ENCODE measurements at places on chromosomes 7 and 10.
A peak's percentile ranks its signal among the peaks of the same experiment; 100 is the strongest.

- peak; percentile 83 for DNase-seq
Measured at GRCh38 chr7:27560706-27561235, 101.9 kb downstream of the HIBADH start.

DNA sequence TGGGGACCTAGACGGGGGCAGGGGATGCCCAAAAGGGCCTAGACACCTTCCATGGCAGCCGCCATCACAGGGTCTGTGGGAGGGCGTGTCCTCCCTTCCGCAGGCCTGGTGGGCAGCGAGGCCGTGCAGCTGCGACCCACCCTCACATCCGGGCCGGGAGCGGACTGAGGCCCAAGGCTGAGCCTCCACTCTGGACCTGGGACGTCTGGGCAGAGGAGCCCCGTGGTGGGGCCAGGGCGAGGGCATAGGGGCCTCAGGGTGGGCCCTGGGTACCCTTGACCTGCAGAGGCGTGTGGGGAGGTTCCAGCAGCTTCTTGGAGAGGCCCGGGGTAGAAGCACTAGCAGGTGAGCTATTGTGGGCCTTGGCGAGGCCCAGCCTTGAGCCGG, 49.2 kb downstream of the PWWP2B start:
- DNase-seq: no peak

DNA sequence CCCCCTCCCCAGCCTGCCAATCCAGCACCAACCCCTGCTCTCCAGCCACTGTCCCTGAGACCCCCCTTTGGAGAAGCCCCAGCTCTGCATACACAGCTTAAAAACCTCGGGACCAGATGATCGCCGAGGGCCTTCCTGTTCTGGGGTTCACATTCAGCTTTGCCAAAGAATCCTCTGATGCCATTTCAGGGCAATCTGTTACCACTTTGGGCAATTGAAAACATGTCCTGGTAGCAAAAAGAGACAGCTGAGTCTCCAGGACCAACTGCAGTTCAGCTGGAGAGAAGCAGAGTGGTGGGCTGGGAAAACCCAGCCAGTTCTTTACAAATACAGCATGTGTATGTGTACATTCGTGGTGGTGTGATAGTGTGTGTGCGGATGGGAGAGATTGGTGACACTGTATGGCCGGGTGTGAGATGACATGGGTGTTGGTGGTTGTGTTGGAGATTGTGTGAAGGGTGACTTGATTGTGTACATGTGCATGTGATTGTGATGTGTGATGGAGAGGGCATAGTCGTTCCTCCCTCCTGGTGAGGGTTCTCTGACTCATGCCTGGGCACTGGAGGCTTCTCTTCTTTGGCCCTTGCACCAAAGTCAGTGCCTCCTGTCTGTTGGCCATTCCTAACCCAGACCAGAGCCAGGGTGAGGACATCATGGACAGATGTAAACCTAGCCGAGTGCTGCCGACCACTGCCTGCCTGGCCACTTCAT, 48.5 kb upstream of the AQP1 start:
- DNase-seq: no peak

DNA sequence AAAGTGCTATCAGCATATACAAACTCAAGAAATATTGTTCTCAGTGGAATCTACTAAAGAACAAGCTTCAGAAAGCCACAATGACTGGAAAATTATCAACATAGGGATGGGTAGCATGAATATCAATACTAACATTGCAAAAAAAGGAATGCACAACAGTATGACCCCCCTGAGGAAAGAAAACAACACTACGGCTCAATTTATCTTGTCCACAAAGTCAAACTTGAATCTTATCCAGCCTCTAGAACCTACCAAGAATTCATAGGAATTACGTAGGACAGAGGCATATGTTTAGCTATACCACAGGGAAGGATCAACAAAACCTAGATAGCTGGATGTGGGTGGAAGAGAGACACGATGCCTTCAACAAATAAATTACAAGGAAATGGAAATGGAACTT, 54.6 kb downstream of the AGMO start:
- DNase-seq: no peak

GRCh38 chr10:85927952-85928665, 438.5 kb downstream of the GRID1 start:
- no peak for DNase-seq

DNA sequence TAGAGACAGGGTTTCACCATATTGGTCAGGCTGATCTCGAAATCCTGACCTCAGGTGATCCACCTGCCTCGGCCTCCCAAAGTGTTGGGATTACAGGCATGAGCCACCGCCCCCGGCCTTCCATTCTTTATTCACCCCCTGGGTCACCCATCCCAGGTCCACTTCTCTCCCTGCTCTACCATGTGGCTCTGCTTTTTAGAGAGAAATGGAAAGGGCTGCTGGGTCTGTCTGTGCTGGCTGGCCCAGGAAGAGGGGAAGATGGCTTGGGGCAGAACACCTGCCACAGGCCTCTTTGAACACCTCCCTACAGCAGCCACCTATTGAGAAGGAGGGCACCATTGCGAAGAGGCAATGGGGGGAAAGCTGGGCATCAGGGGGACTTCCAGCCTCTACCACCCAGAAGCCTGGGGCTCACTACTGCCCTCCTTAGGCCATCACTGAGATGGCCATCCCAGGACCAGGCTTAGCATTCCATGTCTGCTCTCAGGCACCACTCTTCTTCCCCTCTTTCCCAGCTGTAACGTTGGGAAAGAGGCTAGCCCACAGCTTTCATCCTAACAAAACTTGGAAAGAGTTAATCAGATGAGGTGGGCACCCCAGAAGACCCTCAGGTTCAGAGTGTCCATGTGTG, 256.3 kb downstream of the GRID1 start:
- no peak for DNase-seq

DNA sequence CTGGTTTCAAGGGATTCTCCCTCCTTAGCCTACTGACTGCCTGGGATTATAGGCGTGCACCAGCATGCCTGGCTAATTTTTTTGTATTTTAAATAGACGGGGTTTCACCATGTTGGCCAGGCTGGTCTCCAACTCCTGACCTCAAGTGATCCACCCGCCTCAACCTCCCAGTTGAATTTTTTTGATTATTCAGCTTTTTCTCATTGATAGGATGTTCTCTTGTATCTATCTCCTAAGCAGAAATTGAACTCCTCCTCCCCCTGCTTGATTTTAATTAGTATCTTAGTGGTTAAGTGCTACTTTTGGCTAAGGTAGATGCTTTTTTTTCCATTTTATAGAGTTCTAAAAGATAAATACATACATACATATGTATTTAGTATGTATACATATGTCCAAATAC, 101.0 kb downstream of the ZNF277 start:
- DNase-seq: no peak

DNA sequence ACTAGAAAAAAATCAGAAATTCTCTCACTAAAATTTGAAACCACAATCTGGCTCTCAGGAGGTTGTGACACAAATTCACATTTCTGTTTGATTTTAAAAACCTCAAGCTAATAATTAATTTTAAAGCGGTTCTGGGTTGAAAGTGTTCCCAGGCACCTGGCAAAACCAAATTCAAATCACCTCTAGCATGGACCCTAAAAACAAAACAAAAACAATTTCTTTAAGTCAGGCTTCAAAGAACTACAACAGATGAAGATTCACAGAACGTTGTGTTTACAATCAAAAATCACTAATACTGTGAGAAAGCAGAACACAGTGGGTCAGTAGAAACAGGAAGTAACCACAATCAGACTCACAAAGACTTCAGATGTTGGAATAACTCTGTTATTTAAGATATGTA, 7.2 kb upstream of the RELN start:
- DNase-seq: no peak

- peak; percentile 49 for DNase-seq
Measured at GRCh38 chr7:15783987-15784693, 97.7 kb upstream of the MEOX2 start.

GRCh38 chr10:3364768-3365480, 192.3 kb upstream of the PITRM1 start:
- DNase-seq: no peak

DNA sequence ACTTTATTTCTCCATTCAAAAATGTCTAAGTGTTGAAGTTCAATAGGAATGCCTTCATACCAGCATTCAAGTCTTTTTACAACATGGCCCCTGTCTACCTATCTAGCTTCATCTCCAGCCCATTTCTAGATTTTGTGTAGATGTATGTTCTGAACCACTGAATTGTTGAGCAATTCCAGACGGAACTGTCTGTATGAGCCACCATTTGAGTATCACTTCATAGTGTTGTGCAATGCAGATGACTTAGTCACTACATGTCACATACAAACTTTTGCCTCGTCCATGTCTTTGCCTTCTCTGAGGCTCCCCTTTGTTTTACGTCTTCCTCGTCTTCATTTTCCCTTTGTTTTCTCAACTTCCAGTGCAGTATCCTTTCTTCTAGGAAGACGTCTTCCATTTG, 118.1 kb downstream of the INHBA start:
- DNase-seq: no peak

DNA sequence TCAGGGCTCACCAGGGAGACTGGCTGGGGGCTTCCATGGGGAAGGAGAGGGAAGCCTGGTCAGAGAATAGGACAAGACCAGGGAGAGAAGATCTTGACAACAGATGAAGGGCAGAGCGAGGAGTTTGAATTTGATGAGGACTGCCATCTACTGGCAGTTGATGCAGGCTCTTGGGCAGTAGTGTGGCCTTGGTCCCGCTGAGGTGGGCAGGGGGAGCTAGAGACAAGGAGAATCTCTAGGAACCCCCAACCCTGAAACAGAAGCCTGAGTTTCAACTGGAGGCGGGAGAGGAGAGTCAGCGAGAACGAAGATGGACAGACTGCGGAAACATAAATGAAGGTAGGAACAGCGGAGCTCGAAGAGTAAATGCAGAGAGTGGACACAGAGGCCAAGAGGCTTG, 81.0 kb downstream of the PPP1R3C start:
- peak; percentile 67 for DNase-seq

DNA sequence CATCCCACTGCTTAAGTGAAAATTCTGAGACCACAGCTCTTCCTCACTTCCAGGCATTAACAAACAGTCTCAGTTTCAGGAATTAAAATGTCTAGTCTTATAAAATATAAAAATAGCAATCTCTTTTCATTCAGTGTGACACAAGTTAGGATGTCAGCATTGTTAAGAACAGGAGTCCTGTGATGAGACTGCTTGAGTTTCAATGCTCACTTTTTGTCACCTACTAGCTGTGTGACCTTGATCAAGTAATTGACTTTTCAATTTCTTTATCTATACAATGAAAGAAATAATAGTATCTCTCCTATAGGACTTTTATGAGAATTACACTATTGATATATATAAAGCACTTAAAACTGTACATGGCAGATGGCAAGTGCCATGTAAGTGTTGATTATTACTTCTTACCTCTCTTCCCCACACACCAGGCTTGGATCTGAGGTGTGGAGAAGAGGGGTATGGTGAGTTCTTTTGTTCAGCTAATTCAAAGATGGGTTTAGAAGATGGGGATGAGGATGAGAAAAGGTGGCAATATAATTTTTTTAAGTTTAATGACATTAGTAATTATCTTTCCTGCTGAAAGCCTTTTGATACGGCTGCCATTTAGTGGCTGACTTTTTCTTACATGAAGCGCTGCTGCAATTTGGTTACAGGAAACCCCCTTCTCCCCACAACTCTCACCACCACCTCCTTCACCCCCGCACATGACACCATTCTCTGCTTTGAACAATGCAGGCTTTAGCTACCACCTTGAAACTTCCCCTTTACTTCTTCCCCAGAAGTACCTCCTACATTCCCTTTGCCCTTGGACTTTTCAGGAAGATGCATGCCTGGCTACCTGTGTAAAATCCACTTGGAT, 20.8 kb upstream of the HYAL4 start:
- no peak for DNase-seq

DNA sequence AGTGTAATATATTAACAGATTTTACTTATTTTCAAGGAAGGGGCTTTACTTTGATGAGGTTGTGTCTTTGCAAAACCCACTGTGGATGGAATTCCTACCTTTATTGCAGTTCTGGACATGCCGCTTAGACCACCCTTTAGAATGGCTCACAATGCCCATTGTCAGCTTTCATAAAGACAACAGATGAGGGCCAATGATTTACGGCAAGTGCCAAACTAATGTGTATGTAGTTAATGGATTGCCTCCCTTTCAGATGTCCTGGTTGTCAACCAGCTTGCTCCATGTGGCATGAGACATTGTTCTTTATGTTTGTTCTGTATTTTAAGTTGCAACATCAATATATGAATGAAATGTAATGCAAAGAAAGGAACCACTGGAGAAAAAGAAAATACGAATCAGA, 35.0 kb upstream of the ELMO1 start:
- DNase-seq: no peak

- DNase-seq: no peak
Measured at GRCh38 chr10:95559471-95559870, 1.7 kb downstream of the SORBS1 start.

- peak; percentile 93 for DNase-seq
Measured at GRCh38 chr10:21336476-21337170, 188.9 kb downstream of the SKIDA1 start.

- no peak for DNase-seq
Measured at GRCh38 chr10:111113238-111113960, 36.6 kb downstream of the ADRA2A start.

GRCh38 chr10:131638049-131638879, 262.5 kb upstream of the PPP2R2D start:
- DNase-seq: no peak

- DNase-seq: peak; percentile 59
Measured at GRCh38 chr7:40717242-40717641, 582.4 kb downstream of the SUGCT start.

- no peak for DNase-seq
Measured at GRCh38 chr10:80542652-80543318, 5.1 kb downstream of the SH2D4B start.

DNA sequence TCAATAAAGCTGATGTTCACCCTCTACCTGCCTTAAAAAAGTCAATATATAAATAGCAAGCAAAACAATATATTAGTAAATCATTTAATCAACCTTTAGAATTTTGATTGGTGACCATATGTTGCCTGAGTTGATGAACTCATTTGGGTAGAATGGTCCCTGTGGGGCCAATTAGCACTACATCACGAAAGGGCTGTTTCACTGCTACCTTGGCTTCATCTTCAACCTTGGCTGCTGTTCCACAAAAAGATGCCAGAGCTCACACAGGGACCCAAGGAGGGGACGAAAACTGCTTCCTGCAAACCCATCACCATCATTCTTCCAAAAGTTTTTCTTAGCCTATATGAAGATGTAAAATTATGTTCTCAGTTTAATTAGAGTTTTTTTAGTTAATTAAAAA, 35.4 kb upstream of the HBP1 start:
- DNase-seq: no peak

DNA sequence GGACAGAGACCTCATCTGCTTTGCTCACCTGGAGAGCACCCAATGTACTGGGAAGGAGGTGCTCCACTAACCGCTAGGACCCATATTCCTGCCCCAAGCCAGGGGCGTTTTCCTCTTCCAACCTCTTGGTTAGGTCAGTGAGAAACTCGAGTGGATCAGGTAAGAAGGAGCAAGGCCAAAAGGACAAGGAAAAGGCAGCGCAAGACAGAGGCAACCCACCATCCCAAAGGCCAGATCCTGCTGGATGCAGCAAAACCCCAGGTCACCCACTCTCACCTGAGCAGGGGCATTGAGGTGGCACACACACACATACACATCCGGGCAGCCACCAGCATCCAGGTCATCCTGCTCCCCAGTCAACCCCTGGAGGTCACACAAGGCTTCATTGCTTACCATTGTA, 105.1 kb downstream of the GRID1 start:
- DNase-seq: no peak
